ENCODE measurements at places on chromosomes 4 and X.

DNA sequence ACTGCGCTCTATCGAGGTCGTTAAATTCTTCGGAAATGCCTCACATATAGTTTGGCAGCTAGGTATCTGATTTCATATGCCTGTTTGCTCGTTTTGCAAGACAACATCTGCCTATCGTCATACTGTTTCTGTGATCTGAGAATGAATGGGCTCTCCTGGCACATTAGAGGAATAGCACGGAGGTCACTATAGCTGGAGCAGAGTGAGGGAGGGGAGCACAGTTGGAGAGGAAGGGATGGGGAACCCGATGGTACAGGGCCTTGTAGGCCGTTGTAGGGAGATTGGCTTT lies 552 bp downstream of the IKBKG start:
- peak; percentile 59 for DNase-seq

DNA sequence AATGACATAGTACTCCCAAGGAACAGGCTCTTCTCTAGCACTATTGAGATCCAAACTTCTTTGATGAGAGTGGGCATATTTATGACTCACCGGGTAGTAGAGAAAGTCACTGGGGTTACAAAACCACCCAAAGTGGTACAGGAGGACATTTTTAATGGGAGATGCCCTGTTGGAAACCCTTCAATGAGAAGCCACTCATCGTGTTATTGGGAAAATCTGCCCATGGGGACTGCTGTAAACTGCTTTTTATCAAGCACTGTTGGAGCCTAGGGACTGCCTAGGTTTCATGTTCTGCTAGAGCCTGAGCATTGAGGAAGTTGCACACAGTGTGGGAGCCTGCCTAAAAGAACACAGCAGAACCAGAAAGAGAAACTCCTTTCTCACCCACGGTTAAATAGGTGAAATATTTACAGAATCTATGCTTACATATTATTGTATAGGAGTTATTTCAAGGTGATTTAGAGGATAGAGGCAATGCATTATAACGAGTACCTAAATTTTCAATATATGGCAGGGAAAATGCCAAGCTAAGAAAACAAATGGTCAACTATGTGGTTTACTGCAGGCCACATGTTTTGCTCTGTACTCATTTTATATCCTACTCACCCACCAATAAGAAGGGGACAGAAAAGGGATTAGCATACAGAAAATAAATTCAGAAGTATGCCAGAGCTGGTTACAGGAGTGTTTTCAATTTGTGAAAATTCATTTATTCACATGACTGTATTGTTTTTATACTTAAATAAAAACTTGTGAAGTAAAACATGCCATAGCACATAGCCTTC lies 559.1 kb downstream of the FSTL5 start:
- no peak for DNase-seq

DNA sequence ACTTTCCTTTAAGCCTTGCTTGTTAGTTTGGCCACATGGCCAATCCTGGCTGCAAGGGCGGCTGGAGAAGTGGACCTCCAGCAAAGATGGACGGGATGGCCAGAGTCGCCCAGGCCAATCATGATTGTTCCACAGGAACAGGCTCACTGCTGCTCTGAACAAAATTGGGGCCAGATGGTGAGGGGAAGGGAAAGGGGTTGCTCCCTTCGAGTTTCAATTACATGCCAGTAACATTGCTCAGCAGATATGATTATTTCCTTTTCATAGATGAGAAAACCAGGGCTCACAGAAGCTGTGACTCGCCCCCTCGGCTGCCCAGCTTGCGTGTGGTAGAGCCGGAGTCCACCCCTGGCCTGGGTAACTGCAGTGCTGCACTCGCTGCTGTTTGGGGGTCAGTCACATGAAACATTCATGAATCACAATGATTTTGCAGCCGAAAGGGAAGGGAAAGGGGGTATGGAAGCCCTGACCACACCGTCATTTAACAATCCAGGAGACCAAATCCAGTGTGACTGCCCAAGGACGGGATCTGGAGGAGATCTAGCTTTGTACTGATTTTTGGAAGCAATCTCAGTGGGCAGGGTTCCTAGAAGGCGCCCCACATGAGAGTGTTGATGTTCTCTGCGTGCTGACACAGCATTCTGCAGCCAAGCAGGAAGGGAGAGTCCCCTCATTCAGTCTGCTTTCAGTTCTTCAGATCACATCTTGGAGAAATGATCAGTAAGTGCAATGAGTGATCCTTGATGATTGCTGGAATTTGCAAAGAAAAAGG lies 77.3 kb upstream of the MSX1 start:
- DNase-seq, result peak; percentile 66

GRCh38 chrX:38069991-38070390 lies 63.6 kb downstream of the SYTL5 start:
- no peak for DNase-seq

DNA sequence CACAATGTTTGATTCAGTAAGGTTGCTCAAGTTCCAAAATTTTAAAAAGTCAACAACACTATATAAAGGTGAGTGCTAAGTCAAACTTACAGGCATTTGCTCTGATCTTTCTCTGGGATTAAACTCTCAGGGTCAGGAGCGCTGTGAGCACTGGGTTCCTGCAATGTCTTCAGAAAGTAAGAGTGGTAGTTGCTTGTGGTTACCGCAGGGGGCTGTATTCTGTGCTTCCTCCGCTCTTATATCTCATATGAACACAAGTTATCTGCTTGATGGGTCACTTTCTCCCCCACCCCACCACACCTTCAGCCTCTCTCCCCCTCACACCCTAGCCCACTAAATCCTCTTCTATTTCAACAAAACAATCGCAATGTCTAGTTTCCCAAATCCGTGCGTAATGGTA lies 116.4 kb upstream of the IGSF1 start:
- no peak for DNase-seq

DNA sequence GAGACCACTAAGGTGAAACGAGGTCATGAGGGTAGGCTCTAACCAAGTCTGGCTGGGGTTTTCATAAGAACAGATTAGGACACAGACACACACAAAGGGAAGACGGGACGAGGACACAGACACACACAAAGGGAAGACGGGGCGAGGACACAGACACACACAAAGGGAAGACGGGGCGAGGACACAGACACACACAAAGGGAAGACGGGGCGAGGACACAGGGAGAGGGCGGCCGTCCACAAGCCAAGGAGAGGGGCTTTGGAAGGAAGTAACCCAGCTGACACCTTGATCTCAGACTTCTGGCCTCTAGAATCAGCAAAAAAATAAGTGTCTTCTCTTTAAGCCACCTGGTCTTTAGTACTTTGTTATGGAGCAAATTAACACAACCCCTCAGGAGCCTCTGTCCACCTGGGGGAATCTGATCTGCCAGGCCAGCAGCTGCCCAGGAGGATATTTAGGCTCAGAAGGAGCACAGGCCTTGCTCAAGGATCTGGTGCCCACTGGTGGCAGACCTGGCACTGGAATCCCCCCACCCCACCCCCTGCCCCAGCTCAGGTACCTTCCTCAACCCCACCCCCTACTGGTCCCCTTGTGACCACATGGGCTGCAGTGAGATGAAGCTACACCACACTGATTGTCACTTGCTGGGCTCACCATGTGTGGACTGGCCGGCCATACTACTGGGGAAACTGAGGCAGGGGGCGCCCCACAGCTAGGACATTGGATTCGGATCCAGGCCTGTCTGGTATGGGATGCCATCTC lies 2.8 kb downstream of the ABLIM2 start:
- DNase-seq, result no peak

GRCh38 chrX:42602136-42602535 lies 175.8 kb downstream of the PPP1R2C start:
- no peak for DNase-seq

DNA sequence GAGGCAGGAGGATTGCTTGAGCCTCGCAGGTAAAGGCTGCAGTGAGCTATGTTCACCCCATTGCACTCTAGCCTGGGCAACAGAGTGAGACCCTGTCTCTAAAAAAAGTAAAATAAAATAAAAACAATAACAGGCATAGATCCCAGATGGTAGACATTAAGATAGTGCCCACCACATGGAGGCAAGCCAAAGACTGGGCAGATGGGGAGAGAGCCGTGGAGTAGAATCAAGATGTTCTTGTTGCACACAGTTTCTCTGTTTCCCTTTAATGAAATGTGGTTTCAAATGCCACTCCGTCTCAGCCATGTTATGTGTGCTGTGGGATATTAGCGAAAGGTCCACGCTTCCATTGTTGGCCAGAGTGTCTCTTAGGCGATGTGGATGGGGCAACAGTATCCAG lies 63.8 kb upstream of the TBL1X start:
- no peak for DNase-seq

DNA sequence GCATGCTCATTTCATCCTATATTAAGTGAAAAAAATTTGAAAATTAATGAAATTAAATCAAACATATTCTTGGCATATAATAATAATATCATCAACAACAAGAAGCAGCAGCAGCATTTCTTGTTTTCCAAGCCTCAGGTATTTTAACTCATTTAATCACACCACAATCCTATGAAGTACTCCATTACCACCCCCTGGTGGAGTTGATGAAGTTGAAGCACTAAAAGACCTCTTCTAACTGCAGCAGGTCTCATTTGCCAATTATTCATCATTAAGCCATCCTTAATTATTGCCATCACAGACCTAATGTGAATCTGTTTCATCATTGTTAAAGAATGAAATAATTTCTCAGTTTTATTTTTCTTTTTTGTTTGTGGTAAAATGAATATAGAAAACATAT lies 801.4 kb upstream of the GRID2 start:
- DNase-seq, result no peak

DNA sequence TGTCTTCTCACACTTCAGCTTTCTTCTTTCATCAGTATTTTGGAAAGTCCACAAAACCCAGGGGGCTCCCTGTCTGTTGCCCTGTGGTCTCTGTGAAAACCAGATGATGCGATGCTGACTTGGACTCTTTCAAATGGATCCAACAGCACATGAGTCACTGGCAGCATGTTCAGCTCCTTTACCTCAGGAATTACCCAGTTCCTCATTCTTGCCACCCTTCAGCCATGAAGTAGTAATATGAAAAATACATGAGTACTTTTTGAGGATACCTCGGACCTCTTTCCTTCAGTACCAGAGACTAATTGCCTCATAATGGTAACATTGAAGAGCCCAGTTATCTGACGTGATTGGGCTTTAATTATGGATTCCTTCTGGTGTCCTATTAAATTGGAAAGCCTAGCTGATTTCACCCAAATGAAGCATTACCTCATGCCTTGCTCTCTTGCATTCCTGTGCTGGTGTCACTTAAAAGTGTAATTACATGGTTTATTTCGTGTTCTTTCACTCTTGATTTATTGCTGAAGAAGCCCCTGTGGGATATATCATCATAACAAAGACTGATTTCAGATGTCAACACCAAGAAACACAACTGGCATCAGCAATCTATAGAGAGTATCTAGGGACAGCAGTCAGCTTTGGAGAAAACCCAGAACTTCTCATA lies 63.4 kb downstream of the NFKB1 start:
- DNase-seq, result no peak

- no peak for DNase-seq
Observed at GRCh38 chr4:139828966-139829664, 163.5 kb downstream of the MGST2 start.

DNA sequence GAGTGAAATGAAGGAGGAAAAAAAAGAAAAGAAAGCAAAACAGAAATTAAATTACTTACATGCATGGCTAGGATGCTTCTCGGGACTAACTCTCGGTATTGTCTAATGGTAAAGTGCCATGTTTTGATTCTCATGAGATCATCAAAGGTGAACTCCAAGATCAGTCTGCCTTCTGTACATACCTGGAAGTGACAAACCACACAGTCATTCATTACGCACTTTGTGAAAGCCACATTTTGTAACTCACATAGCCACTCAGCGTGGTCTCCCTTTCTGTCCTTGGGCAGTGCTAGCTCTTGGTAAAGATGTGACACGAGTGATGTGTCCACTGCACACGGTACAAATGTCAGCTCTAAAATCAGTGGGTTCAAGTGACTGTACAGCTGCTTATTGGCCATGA lies 309.8 kb downstream of the LDB2 start:
- no peak for DNase-seq

- DNase-seq, result no peak
Observed at GRCh38 chr4:5489260-5489659, 219.1 kb downstream of the EVC2 start.

DNA sequence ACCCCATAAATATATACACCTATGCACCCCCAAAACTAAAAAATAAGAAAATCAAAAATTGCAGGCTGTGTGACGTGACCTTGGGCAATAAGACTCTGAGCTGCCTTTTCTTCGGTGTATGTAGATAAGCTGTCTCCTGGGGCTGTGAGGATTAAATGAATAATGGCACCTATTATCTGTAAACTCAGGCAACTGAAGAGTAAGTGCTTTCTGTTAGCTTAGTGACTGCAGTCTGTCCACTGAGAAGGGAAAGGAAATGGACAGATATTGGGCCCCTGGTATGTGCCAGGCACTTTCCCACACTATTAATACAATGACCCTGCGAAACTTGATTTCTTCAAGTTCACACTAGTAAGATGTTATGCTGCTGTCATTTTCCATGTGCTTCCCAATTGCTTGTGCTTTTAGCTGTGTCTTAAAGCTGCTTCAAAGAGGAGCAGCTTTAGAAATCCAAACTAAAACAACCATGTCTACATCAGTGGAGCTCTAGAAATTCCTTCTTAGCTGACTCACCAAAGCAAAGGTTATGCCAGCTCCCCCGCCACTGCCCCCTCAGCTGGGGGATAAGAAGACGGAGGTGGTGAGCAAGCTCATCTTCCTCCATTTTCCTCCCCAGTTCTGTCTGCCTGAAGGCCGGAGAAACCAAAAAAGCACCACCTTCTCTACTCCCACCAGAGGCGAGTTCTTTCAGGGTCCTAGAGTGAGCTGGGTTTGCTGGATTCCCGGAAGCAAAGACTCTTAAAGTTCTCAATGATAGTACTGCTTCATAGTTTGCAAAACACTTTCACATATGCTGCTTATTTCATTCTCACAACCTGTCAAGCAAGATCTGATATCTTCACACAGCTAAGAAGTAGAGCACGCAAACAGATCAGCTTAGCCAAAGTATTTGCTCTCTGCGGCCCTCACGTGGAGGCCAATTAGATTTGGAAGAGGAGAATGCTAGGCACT lies 8.8 kb upstream of the DGAT2L6 start:
- DNase-seq, result peak; percentile 55

- DNase-seq, result no peak
Observed at GRCh38 chrX:97328853-97329390, 445.2 kb downstream of the RPA4 start.

DNA sequence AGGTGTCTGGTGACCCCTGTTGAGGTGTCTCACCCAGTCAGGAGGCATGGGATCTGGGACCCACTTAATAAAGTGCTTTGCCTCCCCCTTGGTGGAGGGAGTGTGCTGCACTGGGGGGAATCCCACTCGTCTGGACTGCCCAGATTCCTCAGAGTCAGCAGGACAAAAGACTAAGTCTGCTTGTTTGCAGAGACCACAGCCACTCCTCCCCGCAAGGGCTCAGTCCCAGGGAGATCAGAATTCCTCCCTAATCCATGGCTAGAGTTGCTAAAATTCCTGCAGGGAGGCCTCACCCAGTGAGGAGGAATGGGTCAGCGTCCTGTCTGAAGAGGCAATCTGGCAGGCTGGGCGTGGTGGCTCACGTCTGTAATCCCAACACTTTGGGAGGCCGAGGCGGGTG lies 442.2 kb downstream of the PABPC4L start:
- DNase-seq, result no peak

DNA sequence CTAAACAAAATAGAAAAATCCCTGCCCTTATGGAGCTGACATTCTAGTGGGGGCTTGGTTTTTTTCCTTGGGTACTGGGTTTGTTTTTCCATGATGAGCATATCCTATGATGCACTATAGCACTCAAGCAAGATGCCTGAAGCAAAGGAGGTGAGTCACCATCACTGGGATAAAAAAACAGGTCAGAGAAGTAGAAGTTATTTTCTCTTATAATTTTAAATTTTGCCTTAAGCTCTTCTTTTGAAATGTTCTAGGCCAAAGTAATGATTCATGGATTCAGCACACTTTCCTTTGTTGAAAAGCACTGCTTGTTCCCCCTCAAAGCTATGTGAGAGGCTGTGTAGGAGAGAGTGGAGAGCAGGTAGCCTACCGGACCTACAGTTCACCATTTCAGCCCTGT lies 15.2 kb upstream of the CXCL2 start:
- peak; percentile 82 for DNase-seq

All from adipocyte (in vitro differentiated cells).